Caco-2 (cell line): ENCODE measurements at places on chromosomes 6 and 20.

DNA sequence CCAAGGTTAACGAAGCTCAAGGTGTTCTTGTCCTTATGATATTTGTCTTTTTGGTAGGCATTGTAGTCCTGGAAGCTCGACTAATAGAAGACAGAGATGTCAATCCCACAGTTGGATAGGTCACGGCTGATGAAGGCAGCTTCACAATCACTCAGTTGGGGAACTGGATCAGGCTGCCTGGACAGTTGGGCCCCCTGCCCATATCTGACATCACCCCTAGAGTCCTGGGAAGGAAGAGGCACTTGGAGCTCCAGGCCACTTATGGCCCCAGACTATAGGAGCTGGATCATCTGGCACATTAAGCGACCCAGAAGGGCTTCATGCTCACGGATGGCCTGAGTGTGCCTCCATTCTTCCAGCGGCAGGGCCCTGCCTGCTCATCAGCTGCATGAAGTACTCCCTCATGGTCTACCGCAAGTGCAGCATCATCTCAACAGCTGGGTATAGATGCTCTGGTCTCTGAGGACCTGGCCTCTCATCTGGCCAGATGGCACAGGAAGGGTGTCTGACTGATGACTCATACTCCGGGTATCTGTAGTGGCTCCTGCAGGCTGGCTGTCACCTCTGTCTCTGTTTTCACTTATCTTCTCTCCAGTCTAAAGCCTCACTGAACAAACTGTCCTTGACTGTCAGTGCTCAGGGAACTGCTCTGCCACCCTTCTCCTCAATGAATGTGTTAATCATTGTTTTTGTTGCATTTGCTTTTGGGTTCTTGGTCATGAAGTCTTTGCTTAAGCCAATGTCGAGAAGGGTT, 29.2 kb upstream of the SSR1 start:
- no peak for DNase-seq

GRCh38 chr6:12557765-12558164, 158.8 kb upstream of the PHACTR1 start:
- DNase-seq, result no peak

DNA sequence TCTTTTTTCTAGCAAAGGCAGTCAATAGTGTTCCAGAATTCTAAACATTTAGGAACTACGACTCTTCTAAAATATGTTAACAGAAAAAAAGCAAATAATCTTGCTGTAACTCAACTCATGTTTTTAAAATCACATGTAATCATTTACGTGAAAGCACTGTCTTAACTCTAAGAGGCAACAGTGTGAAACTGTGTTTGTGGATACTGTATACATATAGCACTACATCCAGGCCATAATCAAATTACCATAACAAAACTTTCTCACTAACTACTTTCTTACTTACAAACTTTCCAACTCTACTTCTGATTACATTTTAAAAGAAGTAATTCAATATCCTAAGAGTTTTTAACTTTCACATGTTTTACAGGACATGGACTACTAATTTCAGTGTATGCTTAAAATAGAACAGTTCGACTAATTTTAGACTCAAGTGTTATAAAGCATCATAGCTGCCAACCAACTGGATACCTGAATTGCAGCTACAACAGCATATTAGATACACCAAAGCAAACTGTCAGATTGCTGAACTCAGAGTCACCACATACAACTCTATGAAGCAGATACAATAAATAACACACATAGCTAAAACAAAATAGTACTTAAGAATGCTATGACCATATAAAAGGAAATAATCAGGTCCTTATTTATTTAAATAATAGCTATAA, 121.6 kb upstream of the BEND6 start:
- no peak for DNase-seq

DNA sequence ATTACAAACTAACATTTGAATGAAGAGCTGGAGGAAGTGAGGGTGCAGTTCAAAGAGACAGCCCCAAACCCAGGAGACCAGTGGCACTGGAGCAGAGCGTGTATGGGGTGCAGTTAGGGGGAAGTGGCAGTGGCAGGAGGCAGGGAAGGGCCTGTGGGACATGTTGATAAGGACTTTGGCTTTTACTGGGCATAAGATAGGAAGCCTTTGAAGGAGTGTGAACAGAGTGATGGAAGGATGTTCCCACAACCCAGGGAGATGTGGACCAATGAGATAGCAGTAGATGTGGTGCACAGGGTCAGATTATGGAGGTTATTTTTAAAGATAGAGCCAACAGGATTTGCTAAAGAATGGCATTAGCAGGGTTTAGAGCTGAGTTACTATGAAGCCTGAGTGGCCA, 56.4 kb downstream of the AIG1 start:
- no peak for DNase-seq

DNA sequence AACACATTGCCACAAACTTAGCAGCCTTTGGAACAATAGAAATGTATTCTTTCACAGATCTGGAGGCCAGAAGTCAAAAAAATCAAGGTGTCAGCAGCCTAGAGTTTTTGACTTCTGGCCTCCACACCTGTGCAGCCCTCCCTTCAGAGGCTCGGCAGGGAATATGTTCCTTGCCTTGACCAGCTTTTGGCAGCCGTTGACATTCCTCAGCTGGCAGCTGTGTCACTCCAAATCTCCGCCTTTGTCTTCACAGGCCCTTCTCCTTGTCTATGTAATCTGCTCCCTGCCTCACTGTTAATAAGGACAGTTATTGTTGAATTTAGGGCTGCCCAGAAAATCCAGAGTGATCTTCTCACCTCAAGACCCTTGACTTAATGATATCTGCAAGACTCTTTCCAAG, 17.2 kb upstream of the AHI1 start:
- no peak for DNase-seq

- no peak for DNase-seq
Observed at GRCh38 chr20:1165521-1165920, 19.3 kb downstream of the TMEM74B start.

GRCh38 chr6:130322673-130323268, 43.0 kb upstream of the TMEM200A start:
- DNase-seq, result no peak

DNA sequence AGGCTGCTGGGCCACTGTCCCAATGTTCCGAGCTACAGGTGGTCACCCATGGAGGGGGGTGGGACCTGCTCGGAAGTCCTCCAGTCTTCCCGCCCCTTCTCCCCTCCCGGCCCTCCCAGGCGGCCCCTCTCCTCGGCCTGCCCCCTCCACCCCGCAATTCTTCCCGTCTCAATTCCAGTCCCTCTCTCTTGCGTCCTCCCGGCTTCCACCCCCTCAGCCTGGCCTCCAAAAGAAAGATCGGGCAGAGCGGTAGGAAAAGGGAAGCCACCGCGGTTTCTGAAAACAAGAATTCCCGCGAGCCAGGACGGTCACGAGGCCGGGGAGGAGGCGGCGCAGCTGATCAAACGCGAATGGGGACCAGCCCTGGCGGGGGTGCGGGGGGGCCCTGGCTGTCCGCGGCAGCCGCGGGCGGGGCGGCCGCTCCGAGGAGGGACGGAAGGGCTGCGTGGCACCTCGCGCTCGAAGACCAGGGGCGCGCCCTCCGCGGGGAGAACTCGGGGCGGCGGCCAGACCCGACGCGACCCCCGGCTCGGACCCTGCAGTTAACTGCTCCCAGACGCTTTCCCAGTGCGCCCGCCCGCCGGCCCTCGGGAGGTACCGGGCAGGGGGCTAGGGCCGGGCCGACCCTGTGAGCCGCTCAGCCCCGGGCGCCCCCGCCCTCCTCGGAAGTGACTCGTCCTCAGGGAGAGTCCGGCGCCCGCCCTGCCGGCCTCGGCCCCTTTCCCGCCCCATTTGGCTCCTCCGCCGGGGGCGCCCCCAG, 1.0 kb downstream of the PXDC1 start:
- DNase-seq, result peak; percentile 59

DNA sequence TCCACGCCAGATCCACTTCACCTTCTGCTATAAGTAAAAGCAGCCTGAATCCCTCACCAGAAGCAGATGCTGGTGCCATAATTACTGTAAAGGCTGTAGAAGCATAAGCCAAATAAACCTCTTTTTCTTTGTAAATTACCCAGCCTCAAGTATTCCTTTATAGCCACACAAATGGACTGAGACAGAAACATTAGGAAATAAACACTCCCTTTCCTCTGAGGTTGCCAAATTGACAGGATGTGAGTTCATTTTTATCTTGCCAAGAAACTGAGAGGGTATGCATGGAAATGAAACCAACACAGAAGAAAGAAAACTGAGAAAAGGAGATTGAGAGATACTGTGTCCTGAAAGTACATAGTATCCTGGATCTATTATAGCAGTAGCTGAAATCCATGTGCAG, 481.2 kb downstream of the HAO1 start:
- DNase-seq, result no peak

DNA sequence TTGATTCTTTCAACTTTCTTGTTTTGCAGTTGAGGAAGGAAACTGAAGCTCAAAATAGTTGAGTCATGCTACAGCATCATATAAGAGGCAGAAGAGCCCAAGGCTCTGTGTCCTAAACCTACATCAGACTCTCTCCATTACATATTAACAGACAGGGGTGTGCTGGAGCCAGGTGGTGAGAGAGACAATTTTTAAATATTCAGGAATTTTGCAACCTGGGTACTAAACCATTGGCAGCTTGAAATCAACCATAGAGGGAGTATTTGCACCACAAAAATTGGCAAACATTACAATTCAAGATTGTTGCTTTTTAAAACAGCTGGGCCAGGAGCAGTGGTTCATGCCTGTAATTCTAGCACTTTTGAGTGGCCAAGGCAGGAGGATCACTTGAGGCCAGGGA, 65.8 kb upstream of the SOX4 start:
- DNase-seq, result no peak

GRCh38 chr6:168280020-168280898, 39.3 kb downstream of the DACT2 start:
- DNase-seq, result peak; percentile 43

DNA sequence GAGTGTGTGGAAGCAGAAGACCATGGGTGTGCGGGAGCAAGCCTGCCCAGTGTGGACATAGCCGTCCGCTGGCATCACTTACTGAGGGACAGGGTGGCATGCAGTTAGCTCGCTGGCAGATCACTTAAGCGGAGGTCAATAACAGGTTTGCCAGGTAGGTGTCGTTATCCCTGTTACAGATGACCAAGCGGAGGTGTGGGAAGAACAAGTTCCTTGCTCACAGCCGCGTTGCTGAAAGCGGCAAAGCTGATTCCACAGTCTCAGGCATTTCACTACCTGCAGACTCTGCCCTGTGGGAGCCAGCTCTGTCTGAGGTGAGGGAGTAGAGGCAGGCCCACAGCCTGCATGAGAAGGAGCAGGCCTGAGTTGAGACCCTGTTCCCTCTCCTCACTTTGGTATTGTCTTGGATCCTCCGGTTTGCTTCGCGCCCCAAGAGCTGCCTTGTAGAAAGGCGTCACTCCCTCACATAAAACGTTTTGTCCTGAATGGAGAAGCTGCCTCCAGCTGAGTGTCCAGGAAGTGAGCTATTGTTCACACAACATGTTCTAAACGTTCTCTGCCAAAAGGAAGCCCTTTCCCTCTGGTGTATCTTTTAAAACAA, 96.9 kb downstream of the TCP11 start:
- DNase-seq, result no peak

- no peak for DNase-seq
Observed at GRCh38 chr20:19633985-19634384, 124.1 kb upstream of the RIN2 start.

- peak; percentile 75 for DNase-seq
Observed at GRCh38 chr20:35561268-35561667, 19.4 kb downstream of the ERGIC3 start.

DNA sequence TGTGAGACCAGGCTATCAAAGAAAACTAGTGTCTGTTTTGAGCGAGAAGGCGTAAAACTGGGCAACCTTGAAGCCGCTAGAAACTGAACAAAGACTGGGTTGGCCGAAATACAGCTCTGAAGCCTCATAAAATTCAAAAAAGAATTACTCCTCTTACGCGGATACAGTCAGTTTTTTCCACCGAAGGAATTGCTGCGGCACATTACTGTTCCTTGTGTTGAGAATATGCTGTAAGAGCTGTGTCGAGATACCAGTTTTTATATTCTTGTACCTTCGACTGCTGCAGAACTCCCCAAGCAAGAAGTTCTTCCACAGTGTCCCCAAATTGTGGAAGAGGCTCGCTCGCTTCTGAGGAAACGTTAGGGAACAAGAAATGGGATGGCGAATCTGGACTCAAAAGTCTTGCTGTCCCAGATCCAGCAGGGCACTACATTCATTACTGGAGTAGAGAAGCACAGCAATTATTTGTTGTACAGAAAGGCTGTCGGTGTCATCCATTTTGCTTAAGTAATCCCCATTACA, 523 bp upstream of the COX7A2 start:
- DNase-seq, result no peak

DNA sequence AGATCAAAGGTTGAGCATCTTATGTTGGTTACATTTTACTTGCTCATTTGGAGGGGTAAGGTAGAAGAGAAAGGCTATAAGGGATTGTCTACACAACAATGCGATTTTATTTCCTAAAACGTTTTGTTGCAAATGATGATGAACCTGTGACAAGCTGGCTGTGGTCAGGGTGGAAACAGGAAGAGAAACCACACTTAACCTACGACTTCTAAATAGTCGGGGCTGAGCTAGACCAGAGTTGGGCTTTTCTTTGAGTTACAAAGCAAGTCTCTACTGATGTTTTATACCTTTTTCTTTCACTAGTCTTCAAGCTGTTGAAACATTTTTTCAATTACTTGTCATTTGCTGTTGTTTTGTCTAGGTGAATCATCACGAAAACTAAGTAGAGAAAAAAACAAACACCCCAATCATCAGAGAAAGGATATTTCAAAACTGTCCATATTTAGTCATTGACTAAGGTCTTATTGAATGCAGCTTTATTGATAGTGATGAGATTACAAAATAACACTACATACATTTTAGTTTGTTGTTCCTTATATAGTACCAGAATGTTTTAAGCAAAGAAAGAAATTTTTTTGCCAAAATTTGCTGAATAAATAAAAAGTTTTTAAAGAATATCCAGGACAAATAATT, 18.0 kb downstream of the KLHL31 start:
- no peak for DNase-seq
